NCI-H510A (cell line): ENCODE measurements at places on chromosomes 11 and 22.

DNA sequence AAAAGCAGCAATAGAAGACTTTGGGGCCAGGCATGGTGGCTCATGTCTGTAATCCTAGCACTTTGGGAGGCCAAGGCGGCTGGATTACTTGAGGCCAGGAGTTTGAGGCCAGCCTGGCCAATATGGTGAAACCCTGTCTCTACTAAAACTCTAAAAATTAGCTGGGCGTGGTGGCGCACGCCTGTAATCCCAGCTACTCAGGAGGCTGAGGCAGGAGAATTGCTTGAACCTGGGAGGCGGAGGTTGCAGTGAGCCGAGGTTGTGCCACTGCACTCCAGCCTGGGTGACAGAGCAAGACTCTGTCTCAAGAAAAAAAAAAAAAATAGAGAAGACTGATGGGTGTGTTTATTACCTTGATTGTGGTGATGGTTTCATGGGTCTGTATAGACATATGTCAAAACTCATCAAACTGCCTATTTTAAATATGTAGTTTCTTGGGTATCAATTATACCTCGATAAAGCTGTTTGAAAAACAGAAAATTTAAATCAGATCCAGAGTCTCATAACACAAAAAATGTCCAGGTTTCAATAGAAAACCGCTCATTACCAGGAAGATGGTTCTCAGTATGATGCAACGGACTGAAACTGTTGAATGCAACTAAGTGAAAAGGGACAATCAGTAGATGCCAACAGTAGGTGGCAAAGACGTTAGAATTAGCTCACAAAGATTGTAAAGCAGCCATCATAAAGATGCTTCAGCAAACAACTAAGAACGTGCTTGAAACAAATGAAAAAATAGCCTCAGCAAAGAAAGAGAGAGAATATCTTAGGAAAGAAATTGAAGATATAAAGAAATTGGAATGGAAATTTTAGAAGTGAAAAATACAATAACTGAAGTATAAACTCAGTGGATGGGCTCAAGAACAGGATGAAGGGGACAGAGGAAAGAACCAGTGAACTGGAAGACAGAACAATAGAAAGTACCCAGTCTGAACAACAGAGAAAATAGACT lies 33.1 kb upstream of the SEPTIN5 start:
- no peak for DNase-seq

- DNase-seq = no peak
Measured at GRCh38 chr11:108912581-108912980, 247.7 kb downstream of the DDX10 start.

DNA sequence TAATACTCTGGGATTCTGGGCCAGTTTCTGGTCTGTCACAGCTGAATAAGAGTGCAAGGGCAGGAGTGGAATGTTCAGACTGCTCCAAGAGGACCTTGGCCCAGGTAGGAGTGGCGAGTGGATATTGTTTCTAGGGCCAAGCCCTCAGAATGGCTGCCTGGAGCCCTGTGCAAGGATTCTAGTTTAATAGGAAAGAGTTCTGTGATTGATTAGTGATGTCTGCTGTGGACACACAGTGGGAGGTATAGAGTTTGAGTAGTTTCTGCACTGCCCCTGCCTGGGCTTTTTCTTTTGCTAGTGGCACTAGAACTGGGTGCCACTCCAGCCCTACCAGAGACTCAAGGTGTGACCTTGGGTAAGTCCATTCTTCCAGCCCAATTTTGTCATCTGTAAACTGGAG lies 9.7 kb upstream of the MPPED1 start:
- DNase-seq = no peak

GRCh38 chr11:83057721-83058120 lies 14.0 kb downstream of the RAB30 start:
- no peak for DNase-seq

DNA sequence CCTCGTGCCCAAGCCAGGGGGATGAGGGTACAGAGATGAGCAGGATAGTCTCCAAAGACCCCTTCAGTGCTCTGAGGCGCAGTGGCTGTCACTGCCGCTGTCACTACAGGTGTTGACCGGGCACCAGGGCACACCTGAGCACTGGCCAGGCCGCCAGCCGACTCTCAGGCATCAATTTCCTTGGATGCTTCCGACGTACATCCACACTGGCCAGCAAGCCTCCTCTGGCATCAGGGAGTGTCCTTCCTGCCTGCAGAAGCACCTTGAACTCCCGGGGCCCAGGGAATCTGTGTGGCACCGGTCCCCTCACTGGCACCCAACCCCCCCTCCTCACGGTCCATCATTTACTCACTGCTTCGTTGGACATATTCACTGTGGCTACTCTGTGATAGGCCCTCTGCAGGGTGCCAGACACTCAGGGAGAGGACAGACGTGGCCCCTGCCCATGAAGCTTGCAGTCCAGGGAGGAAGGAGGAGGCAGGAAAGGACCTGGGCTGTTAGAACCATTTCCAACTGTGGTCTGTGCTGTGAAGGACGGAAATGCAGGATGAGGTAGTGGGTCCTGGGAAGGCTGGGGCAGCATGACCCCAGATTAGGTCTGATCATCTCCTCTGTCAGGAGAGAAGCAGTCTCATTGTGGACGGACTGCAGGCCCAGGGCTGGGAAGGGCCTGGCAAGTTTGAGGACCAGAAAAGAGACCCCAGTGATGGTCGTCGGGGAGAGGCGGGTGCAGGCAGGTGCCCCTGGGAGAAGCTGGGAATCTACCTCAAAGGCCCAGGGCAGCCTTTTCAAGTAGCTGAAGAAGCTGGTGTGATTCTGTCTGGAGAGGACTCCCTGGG lies 46.3 kb upstream of the ANO1 start:
- no peak for DNase-seq

DNA sequence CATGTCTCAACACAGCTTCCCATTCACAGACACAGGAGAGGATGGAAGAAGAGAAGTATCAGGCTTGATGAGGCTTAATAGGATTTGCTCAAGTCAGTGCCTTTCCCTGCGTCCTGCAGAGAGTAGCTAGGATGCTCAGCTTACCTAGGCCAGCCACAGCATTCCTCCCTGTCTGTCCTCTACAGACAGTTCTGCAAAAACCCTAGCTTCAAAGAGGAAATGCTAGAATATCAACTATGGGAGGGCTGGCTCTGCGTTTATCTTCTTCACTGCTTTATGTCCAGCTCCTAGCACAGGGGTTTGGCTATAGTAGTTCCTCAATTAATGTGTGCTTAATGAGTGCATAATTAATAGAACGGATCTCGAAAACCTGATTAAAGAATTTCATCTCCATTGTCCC lies 16.4 kb downstream of the KCNJ5 start:
- DNase-seq = no peak

- no peak for DNase-seq
Measured at GRCh38 chr11:120205596-120206161, 5.2 kb upstream of the OAF start.

- no peak for DNase-seq
Measured at GRCh38 chr11:117843666-117844484, 19.3 kb upstream of the FXYD2 start.

GRCh38 chr11:44285756-44286155 lies 24.2 kb downstream of the ALX4 start:
- DNase-seq = no peak

DNA sequence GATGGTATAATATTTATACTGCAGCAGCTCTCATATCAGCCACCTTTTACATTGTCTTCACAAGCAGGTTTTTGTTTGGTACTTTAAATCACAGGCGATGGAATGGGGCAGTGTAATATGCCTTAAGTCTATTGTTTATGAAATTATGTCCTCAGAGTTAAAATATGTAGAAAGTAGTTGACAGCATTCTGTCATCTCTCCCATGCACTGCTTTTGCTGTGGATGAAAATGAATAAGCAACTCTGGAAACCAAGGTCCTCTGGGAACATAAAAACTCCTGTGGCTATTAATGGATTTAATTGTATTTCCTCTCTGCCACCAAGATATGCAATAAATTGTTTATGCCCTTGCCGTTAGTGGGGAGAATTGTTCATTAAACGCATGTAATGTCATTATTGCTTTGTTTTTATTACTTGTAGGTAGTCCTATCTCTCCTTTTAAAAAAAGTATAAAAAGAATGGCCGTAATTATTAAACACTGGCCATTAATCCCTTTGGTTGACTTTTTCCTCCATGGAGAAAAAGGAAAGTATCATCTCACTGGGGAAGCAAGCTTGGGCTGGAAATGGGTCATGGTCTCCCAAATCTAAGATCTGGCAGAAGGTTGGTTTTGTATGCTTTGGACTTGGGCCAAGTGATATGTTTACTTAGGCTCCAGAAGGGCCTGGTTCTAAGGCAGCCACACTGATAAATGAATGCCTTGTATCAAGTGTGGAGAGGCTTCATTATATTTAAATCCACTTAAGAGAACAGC lies 13.1 kb downstream of the PACS1 start:
- peak; percentile 63 for DNase-seq

DNA sequence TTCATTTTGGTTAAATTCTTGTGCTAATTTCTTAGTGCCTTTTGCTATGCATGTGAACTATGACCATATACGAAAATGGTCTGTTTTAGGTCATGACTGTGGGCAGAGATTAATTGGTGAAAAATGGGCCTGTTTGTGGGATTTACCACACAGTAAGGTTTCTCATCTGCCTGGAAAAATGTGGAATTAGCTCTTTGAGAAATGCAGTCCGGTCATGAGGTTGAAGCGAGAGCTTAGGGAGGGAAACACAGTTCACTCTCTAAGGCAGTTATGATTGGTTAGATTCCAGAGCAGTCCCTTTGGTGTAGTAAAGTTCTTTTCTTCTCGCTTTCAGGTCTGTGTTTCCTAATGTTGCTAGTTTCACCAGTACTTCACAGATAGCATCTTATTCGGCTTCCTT lies 1.2 kb upstream of the PDE3B start:
- DNase-seq = no peak

DNA sequence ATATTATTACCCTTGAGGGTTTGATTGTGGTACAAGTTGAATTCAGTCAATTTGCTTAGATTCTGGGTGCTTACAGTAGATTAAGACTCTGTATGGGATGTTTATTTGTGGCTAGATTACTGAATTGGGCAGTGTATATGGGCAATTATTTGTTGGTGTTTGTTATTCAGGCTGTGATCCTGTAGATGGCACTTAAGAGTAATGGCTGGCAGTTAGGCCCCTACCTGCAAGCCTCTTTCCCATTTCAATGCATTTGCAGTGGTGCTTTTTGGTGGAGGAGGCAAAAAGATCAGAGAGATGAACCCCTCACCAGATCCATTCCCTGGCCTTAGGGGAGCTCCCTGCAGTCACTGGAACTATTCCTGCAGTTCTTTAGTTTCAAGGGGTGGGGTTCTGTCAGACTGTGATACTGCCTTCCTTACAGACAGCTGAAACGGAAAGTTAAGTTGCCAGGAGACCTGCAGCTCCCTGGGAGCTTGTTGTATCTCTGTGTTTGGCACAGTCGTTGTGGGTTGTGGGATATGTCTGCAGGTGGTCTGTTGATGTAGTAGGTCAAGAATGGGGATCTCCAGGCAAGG lies 199.5 kb downstream of the AASDHPPT start:
- DNase-seq = no peak

DNA sequence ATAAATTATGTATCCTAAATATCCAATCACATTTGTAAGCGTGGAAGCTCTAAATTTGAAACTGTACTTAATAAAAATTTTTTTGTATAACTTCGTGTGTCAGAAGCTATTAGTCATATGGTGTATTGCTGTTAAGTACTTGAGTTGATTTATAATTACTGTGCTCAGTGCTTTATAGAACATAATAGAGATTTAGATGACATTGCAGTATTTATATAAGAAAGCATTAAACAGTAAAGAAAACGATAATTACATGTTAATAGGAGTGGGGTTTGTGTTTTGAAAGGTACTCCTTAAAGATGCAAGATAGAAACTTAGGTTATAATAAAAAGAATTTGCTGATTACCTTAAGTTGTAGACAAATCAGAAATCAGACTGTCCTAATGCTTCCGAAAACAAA lies 5.9 kb upstream of the TCP11L1 start:
- no peak for DNase-seq

GRCh38 chr11:111796696-111797095 lies 30.5 kb upstream of the PPP2R1B start:
- no peak for DNase-seq

GRCh38 chr11:10622957-10623791 lies 54.7 kb upstream of the LYVE1 start:
- no peak for DNase-seq

- no peak for DNase-seq
Measured at GRCh38 chr11:66979336-66979980, 4.4 kb downstream of the C11orf86 start.
